ENCODE measurements at places on chromosomes 3 and 15.

DNA sequence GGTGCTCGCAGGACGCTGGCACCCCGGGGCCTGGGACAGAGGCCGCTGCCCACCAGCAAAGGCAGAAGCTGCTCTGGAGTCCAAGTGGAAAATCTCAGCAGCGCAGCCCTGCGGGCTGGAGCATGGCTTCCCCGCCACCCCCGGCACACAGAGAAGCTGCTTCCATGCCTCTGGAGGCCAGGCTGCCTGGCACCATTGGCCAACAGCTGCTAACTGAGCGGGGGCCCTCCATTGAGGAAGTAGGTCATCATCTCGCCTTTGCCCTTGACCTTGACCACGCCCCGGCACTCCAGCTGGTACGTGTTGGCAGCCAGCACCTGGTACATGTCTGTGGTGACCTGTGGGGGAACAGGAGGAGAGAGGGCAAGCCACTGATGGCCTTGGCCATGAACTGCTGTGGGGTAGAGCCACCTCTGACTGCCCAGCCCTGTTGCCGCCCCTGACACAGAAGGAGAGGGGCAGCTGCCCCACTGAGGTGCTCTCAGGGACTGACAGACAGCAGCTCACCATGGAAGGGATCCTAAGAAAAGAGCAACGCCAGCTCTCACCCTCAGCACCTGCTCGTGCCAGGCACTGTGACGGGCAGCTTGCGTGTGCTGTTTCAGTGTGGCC is 82.8 kb downstream of the SEC22A start:
- no peaks in the 10 kb centered on the region for H3K27me3 ChIP-seq
- DNase-seq, result no peak
- H3K4me1 ChIP-seq, result no peaks in the 10 kb centered on the region
- H3K4me3 ChIP-seq, result no peak overlapping the region

- H3K27ac ChIP-seq, result no peak overlapping the region
- no peak for DNase-seq
- no peaks in the 10 kb centered on the region for H3K27me3 ChIP-seq
- peaks cover 6% of the 10 kb centered on the region for H3K4me1 ChIP-seq
- H3K36me3 ChIP-seq, result no peaks in the 10 kb centered on the region
Measured at GRCh38 chr15:57367556-57367955, 8.7 kb upstream of the CGNL1 start.

DNA sequence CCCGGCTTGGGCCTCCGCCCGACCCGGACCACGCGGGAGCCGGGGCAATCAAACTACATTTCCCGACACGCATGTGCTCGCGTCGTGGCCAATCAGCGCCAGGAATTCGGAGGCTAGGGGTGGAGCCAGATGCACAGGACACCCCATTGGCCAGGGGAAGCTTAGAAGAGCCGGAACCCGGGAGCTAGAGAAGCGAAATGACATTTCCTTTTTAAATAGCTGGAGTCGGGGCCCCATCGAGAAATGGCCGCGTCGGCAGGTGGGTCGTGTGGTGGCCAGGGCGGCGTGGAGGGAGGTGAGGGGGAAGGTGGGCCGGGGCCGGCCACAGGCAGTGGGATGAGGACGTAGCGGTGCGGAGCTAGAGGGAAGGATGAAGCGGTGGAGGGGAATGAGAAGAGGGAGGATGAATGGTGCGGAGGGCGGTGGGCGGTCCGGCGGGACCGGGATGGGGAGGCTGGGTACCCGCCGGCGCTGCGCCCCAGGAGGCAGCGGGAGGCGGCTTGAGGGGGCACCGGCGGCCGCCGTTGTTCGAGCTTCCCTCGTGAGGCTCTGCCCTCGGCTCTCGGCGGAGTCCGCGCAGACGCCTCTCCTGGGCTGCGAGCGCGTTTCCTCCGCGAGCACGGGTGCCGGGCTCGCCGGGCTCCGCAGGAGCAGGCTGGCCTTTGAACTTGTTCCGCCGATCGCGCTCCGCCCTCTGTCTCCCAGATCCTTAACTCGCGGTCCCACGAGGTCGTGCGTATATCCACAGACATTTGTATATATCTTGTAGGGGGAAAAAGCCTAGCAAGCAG is at the start of gene KBTBD8:
Gene KBTBD8, plus strand, starts transcription at position 195 of the 791 bp plus-strand sequence. Its CDS starts 49 bp downstream, at position 244.
- no peaks in the 10 kb centered on the region for H3K27me3 ChIP-seq
- peaks cover 7% of the 10 kb centered on the region for H3K4me1 ChIP-seq
- peak; percentile 97 for DNase-seq
- H3K27ac ChIP-seq, result peak within 1 kb of the TSS; percentile 30

- H3K4me1 ChIP-seq, result peaks cover 30% of the 10 kb centered on the region
- peak; percentile 75 for DNase-seq
- H3K27ac ChIP-seq, result peak overlapping the region; percentile 65
- peaks cover 2% of the 10 kb centered on the region for H3K36me3 ChIP-seq
Measured at GRCh38 chr15:83010709-83011270, 649 bp downstream of the C15orf40 start.

- no peaks in the 10 kb centered on the region for H3K36me3 ChIP-seq
- no peaks in the 10 kb centered on the region for H3K4me1 ChIP-seq
- no peak for DNase-seq
- no peak overlapping the region for H3K4me3 ChIP-seq
- H3K27me3 ChIP-seq, result no peaks in the 10 kb centered on the region
Measured at GRCh38 chr15:101583284-101583683, 68.9 kb downstream of the TM2D3 start.

GRCh38 chr15:82100111-82100929 is 54.5 kb upstream of the MEX3B start:
- DNase-seq, result no peak
- H3K4me1 ChIP-seq, result peaks cover 3% of the 10 kb centered on the region
- H3K36me3 ChIP-seq, result no peaks in the 10 kb centered on the region
- H3K27ac ChIP-seq, result no peak overlapping the region
- H3K27me3 ChIP-seq, result no peaks in the 10 kb centered on the region

GRCh38 chr3:171231361-171231760 is 204.8 kb upstream of the SLC2A2 start:
- no peaks in the 10 kb centered on the region for H3K36me3 ChIP-seq
- H3K27me3 ChIP-seq, result no peaks in the 10 kb centered on the region
- H3K27ac ChIP-seq, result no peak overlapping the region
- no peak for DNase-seq
- no peaks in the 10 kb centered on the region for H3K4me1 ChIP-seq

- H3K4me3 ChIP-seq, result no peak overlapping the region
- no peaks in the 10 kb centered on the region for H3K4me1 ChIP-seq
- H3K27ac ChIP-seq, result no peak overlapping the region
- no peak for DNase-seq
- H3K27me3 ChIP-seq, result no peaks in the 10 kb centered on the region
Measured at GRCh38 chr3:35787936-35788335, 148.6 kb downstream of the ARPP21 start.

DNA sequence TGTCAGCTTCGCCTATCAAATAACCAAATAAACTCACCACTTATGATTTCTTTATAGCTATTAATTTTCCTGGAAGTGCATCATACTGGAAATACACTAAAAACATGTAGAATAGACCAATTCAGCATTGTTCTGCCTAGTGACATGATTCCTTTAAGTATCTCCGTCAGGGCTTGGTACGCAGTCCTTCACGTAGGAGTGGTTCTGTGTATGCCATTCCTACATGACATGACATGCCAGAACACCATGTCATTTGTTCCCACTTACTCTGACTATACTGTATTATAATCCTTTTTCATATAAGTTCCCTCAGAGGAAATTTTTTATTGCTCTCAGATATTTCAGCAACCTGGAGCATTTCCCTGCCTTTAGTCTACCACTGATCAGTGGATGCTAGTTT is 230.7 kb upstream of the EPHA3 start:
- H3K27me3 ChIP-seq, result no peaks in the 10 kb centered on the region
- no peak overlapping the region for H3K27ac ChIP-seq
- no peaks in the 10 kb centered on the region for H3K36me3 ChIP-seq
- no peak for DNase-seq

- no peak overlapping the region for H3K4me3 ChIP-seq
- peaks cover 9% of the 10 kb centered on the region for H3K4me1 ChIP-seq
- no peak for DNase-seq
- H3K27me3 ChIP-seq, result no peaks in the 10 kb centered on the region
Measured at GRCh38 chr3:101806491-101806890, 27.5 kb downstream of the NXPE3 start.

- no peak overlapping the region for H3K4me3 ChIP-seq
- H3K4me1 ChIP-seq, result peaks cover 13% of the 10 kb centered on the region
- DNase-seq, result peak; percentile 23
- no peaks in the 10 kb centered on the region for H3K27me3 ChIP-seq
- no peak overlapping the region for H3K27ac ChIP-seq
Measured at GRCh38 chr3:27319847-27320526, 49.2 kb downstream of the NEK10 start.
